ENCODE measurements at places on chromosomes 11 and 22. TPM values are rescaled to one million over a fixed set of nuclear protein-coding genes. Genes with fewer than 3 reads are reported as not detected.

Gene PNPLA3
- 0.07 TPM for polyA plus RNA-seq

- no peak overlapping the region for H3K4me3 ChIP-seq
- H3K36me3 ChIP-seq, result no peaks in the 10 kb centered on the region
- no peaks in the 10 kb centered on the region for H3K4me1 ChIP-seq
- no peaks in the 10 kb centered on the region for H3K27me3 ChIP-seq
Observed at GRCh38 chr11:124899383-124900145, 1.9 kb upstream of the ROBO4 start.

Gene BARX2
- polyA plus RNA-seq, result 3.8 TPM

DNA sequence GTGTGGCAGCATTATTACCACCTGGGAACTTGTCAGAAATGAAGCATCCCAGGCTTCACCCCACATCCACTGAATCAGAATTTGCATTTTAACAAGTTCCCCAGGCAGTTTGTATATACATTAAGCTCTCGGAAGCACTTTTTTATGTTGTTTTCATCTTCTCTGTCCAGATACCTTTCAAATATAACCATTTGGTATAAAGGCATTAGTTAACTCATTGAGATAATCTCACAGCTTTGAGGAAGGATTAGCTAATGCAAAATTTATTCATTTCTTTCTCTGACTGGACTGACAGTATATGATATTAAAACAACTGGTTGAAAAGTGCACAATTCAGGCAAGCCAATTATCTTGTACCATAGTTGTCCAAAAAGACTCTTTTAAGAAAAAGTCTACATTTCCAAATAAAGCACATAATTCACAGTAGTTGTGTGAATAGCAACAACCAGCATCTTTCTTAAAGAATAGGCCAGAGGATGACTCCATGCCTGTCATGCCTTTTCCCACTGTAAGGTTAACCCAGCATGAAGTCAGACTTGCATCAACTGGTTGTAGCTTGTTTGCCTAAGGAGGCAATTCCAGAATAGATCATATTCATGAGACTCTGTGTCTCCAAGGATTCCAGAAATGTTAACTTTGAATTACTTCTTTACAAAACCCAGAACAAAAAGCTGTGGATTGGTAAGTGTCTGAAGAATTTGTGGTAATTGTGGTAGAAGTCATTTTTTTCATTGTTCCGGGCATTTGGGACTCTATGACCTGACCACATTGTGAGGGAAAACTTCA, 254.3 kb upstream of the SESN3 start:
- no peak overlapping the region for H3K4me3 ChIP-seq
- DNase-seq, result no peak
- no peaks in the 10 kb centered on the region for H3K36me3 ChIP-seq
- no peaks in the 10 kb centered on the region for H3K27me3 ChIP-seq

Gene XKR3
- polyA plus RNA-seq, result not detected

Gene CCDC90B
- 19.5 TPM for polyA plus RNA-seq

DNA sequence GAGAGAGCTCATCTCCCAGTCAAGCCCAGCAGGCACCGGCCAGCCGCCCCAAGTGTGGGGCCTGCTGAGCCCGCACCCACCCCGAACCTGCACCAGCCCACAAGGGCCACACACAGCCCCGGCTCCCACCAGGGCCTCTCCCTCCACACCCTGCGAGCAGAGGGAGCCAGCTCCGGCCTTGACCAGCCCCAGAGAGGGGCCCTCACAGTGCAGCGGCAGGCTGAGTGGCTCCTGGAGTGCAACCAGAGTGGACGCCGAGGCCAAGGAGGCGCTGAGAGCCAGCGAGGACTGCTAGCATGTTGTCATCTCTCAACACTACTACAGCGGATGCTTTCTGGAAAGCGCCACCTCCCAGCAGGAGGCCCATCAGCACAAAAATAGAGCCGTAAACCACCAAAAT, 10.9 kb downstream of the DEFB108B start:
- H3K27me3 ChIP-seq, result no peaks in the 10 kb centered on the region
- no peak for DNase-seq
- H3K4me1 ChIP-seq, result no peaks in the 10 kb centered on the region
- H3K36me3 ChIP-seq, result no peaks in the 10 kb centered on the region
- H3K27ac ChIP-seq, result no peak overlapping the region
